ENCODE measurements at places on chromosomes 2 and 18.

DNA sequence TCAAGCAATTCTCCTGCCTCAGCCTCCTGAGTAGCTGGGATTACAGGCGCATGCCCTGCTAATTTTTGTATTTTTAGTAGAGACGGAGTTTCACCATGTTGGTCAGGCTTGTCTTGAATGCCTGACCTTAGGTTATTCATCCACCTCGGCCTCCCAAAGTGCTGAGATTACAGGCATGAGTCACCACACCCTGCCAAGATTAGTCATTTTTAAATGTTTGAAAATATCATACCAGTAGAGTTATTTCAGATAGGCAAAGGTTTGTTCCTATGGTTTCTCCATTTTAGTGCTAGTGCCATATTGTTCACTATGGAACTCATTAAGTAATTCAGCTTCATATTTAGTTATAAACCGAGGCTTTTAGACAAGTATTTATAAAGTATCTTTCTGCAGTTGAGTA is 52.3 kb downstream of the HIBCH start:
- no peak for DNase-seq

- no peak for DNase-seq
Measured at GRCh38 chr2:64582774-64583340, 58.7 kb downstream of the AFTPH start.

DNA sequence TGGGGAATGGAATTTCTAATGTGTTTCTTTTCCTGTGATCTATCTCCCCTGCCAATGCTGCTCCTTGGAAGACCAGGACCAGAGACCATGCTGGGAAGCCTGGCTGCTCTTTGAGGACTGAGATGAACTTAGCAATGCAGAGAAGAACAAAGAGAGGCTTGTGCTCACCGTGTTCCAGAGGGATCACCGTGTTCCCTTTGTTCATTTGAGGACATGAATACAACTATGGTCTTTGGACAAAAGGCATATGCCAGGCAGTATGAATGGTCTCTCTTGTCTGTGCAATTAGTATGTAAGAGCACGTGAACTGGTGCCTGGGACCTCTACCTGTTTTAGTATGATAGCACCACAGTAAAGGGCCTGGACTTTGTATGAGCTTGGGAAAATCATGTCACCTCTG is 139.9 kb downstream of the TDRD15 start:
- no peak for DNase-seq

GRCh38 chr18:9712130-9712577 is 4.1 kb downstream of the RAB31 start:
- DNase-seq, result no peak

DNA sequence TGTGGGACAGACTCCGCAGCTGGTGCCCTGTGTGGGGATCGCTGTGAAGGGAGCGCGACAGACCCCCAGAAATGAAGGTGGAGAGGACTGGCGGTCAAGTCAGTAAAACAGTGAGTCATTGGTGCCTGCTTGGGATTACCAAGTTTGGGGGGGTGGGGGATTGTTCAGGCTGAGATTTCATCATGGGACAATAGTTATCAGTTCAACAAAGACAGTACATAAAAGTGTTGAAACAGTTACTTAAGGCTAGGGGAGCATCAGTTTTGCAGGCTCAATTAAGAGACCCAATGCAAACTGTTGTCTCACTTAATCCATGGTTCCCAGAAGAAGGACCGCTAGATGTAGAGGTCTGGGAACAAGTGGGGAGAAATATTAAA is 42.4 kb upstream of the PDK1 start:
- DNase-seq, result no peak

GRCh38 chr2:65562890-65563289 is 130.5 kb upstream of the SPRED2 start:
- DNase-seq, result no peak

DNA sequence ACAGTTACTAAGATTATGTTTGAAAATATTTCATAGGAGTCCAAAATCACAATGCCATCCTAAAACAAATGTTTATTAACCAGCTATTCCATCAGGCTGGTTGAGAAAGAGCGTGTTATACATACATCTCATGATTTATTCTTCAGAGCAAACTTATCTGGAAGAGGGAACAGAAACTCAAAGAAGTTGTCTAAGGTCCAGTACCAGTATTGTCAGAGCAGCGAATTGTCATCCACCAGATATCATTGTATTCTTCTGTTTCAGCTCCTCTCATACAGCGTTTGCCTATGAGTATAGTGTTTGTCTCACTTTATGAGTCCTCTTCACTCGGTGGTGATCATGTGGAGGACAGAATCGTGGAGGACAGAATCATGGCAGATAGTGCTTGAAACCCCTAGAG is 238.2 kb downstream of the OSR1 start:
- DNase-seq, result no peak

DNA sequence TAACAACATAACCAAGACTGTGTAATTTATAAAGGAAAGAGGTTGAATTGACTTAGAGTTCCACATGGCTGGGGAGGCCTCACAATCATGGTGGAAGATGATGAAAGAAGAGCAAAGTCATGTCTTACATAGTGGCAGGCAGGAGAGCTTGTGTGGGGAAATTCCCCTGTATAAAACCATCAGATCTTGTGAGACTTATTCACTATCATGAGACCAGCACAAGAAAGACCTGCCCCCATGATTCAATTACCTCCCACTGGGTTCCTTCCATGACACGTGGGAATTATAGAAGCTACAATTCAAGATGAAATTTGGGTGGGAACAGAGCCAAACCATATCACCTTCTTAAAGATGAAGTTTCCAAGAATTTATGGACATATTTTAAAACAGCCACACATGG is 2.5 kb upstream of the IL36RN start:
- DNase-seq, result no peak

DNA sequence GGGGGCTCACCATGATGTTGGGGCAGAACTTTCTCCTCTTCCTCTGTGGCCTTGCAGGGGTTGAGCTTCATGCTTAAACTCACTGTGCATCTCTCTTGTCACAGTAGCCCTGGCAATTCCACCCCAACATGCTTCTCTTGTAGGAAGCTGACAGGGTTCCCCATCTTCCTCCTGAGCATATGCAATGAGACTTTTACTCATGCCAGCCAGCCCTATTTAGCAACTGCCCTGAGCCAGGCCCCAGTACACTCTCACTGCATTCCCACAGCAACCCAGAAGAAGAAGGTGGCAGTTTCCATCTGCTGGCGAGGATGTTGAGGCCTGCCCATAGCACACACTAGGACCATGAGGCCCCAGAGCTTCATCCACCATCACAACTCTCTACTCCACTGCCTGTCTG is 72.2 kb upstream of the TEX51 start:
- no peak for DNase-seq

GRCh38 chr18:31241425-31241824 is 76.5 kb upstream of the DSG1 start:
- no peak for DNase-seq

- DNase-seq, result peak; percentile 12
Measured at GRCh38 chr2:165203689-165204559, at the start of gene SCN3A. SCN3A (minus strand) TSS chr2:165204050; CDS start chr2:165176394, 27,656 bp downstream.

- no peak for DNase-seq
Measured at GRCh38 chr2:64396551-64396950, 57.4 kb upstream of the LGALSL start.

- DNase-seq, result no peak
Measured at GRCh38 chr2:238004077-238004830, 37.4 kb downstream of the UBE2F start.

GRCh38 chr2:162013514-162014475 is 60.2 kb downstream of the DPP4 start:
- DNase-seq, result no peak

GRCh38 chr2:182822733-182823132 is 43.7 kb downstream of the FRZB start:
- DNase-seq, result no peak

GRCh38 chr18:77165503-77166188 is 33.1 kb upstream of the MBP start:
- no peak for DNase-seq

DNA sequence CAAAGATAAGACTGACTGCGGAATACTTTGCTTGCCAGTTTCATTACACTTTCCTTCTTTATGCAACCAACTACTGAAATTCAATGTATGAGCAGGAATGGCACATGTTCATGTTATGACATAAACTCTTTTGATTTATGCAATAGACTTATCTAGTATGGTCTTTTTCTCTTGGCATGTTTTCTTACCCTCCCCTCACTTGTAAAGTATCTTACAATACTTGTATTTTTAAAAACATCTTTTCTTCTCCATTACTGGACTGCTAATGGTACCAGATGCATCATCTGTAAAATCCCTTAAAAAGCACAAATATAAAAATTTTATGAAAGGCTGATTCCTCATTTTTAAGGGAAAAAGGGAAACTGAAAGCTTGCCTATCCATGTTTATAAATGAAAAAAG is 373.8 kb downstream of the ZEB2 start:
- no peak for DNase-seq

- no peak for DNase-seq
Measured at GRCh38 chr18:29078273-29078672, 901.3 kb upstream of the CDH2 start.

DNA sequence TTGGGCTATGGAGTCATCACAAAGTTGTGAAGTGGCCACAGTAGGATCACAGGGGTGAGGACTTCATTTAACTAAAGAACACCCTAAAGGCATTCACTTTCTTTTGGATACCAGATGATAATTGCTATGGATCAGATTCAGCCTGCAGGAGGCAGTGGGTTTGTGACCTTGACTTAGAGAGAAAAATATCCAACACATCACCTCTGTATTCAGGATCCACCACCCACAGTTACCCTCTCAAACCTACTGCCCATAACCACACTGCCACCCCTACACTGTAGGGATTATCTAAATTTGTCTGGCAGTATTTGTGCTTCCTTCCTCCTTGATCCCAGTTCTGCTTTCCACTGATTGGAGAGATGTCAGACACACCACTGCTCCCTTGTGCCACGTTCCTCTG is 269.4 kb downstream of the MYCN start:
- no peak for DNase-seq

DNA sequence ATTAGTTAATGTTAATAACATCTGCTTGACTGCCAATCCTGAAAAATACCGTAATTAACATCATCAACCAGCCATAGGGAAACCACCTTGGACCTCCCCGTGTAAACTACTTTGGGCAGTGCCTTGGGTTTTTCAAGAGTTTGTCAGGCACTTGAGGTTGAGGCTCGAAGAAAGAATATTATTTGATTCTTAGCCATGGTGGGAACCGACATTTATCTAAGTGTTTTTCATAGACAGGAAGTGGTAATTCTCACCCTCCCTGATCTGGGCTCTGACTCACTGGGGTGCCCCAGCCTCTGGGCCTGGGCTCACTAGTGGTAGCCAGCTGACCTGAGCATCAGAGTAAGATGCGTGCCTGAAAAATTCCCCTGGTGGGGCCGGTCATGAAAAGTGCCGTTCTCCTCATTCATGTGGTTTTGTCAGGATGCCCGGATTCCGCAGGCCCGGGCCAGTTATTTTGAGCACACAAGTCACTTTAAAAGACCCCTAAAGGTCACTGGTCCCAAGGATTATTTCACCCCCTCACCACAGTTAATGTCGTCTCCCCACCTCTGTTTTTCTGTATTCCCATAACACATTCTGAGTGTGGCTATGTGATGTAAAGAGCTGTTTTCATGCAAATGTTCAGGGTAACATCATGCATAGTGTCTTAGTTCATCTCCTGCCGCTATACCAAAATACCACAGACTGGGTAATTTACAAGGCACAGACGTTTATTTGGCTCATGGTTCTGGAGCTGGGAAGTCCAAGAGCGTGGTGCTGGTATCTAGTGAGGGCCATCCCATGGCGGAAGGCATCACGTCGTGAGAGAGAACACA is 21.6 kb upstream of the SPATA3 start:
- no peak for DNase-seq

GRCh38 chr18:10086458-10087210 is 172.8 kb downstream of the VAPA start:
- no peak for DNase-seq

DNA sequence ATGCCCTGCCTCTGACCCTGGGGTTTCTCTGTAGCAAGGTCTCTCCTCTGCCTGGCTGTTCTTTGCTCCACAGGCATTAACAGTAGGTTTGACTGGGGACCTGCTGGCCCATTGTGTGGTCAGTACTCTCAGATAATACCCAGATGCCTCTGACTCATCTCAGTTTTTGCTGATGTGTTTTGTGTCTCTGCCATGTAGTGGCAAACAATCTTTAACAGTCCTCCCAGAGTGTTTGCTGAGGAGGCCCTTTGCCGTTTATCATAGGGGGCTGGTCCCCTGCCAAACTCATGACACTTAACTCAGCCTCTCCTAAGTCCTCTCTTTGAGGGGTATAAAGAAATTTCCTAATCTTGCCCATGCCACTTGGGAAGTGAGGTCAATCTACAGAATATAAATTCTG is 793.7 kb upstream of the FANCL start:
- no peak for DNase-seq

GRCh38 chr2:80303909-80304837 is at the start of gene LRRTM1:
LRRTM1 (minus strand) TSS chr2:80304752; CDS start chr2:80303819, 933 bp downstream.
- no peak for DNase-seq
